ENCODE measurements at places on chromosomes 1 and 21.

DNA sequence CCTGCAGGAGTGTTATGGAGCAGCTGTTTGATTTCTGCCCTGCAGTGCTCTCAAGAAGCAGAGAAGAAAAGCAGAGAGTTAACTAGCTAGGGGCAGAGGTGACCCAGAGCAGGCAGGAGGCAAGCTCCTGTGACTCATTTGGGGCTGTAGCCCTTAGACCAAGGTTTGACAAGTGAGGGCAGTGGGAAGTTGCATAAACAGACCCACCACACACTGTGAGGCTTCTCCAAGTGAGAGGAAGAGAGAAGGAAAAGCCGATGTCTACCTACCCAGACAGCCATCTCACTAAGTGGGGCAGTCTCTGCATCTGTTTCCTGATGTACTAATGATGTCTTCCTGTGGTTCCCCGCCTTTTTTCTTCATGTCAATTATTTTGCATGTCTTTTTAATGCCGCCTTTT is 159.9 kb upstream of the NR5A2 start:
- no peak for DNase-seq

DNA sequence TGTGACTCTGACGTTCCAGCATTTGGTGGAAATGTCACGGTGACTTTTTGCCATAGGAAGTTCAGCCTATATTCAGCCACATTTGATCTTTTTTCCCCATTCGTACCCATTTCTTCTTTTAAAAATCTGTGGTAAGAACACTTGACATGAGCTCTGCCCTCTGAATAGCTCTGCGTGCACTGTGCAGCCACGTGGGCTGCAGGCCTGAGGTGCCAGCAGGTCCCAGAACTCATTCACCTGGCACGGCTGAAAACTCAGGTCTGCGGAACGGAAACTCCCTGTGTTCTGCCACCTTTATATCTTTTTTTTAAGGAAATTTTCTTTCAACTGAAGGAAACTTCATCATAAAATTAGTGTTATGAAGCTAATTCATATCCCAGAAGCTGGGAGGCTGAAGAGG is 28.6 kb downstream of the CEP104 start:
- no peak for DNase-seq

- no peak for DNase-seq
These were observed 39.0 kb downstream of the NEXN start for GRCh38 chr1:77927414-77927813.

GRCh38 chr21:38599381-38599975 is 101.2 kb upstream of the ERG start:
- DNase-seq = no peak

- peak; percentile 28 for DNase-seq
These were observed 67.7 kb upstream of the RAB4A start for GRCh38 chr1:229203030-229203751.

- DNase-seq = no peak
These were observed 4.9 kb upstream of the OMA1 start for GRCh38 chr1:58551186-58552140.

- no peak for DNase-seq
These were observed 82.6 kb downstream of the C1orf21 start for GRCh38 chr1:184469396-184469795.

- DNase-seq = no peak
These were observed 105.2 kb downstream of the MRPL39 start for GRCh38 chr21:25501996-25502665.

- no peak for DNase-seq
These were observed 39.9 kb upstream of the NFASC start for GRCh38 chr1:204830747-204831146.

- no peak for DNase-seq
These were observed 633.3 kb upstream of the CAMK1G start for GRCh38 chr1:208950206-208950605.
